Mesothelial cell of epicardium (in vitro differentiated cells): ENCODE measurements at places on chromosomes 13 and 19.

DNA sequence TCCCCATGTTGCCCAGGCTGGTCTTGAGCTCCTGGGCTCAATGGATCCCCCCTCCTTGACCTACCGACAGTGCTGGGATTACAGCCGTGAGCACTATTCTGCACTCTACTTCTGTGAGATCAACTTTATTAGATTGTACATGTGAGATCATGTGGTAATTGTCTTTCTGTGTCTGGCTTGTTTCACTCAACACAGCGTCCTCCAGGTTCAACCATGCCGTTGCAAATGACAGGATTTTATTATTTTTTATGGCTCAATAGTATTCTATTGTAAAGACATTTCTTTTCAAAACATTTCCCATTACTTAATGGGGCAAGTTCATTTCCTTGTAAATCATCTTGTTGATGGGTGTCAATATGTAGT, 1.5 kb upstream of the OBI1 start:
- DNase-seq, result no peak

DNA sequence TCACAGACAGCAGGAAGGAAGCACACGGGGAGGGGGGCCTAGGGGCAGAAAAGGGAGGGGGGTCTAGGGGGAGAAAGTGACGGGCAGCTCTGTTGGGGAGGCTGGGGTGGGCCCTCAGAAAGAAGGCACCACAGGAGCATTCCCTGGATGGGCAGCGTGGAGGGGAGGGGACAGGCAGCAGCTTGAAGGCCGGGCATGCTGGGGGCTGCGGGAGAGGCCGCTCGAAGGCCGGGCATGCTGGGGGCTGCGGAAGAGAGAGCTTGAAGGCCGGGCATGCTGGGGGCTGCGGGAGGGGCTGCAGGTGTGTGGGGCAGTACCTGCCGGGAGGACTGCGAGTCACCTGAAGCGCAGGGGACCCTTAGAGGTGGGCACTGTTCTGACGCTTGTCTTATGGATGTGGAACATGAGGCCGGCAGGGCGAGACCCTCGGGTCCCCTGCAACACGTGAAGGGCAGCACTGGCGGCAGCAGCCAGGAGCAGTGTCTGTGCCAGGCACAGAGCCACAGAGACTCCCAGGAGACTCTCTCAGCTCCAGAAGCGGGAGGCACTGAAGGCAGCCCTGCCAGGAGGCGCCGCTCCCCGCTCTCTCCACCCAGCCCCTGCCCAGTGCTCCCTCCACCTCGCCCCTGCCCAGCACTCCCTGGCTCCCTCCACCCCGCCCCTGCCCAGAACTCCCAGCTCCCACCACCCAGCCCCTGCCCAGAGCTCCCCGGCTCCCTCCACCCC, 13.3 kb downstream of the ZNF787 start:
- no peak for DNase-seq

- no peak for DNase-seq
Measured at GRCh38 chr19:51708811-51709210, 15.0 kb downstream of the HAS1 start.

DNA sequence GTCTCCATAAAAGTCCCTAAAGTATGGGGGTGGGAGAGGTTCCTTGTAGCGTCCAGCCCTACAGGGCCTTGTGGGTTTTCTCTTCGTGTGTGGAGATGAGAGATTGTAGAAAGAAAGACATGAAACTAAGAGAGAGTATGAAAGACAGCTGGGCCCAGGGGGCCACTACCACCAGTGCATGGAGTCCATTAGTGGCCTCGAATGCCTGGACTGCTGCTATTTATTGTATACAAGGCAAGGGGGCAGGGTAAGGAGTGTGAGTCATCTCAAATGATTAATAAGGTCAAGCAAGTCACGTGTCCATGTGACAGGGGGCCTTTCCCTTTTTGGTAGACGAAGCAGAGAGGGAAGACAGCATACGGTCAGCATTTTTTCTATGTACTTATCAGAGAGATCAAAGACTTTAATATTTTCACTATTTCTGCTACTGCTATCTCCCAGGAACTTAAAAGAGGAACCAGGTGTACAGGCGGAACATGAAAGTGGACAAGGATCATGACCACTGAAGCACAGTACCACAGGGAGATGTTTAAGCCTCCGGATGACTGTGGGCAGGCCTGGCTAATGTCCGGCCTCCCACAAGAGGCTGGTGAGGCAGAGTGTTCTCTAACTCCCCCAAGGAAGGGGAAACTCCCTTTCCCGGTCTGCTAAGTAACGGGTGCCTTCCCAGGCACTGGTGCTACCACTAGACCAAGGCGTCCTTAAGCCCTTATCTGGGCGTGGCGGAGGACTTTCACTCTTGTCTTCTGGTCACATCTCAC, 25.5 kb downstream of the FGF21 start:
- no peak for DNase-seq

- DNase-seq, result no peak
Measured at GRCh38 chr13:73740666-73741065, 393.5 kb downstream of the KLF12 start.

DNA sequence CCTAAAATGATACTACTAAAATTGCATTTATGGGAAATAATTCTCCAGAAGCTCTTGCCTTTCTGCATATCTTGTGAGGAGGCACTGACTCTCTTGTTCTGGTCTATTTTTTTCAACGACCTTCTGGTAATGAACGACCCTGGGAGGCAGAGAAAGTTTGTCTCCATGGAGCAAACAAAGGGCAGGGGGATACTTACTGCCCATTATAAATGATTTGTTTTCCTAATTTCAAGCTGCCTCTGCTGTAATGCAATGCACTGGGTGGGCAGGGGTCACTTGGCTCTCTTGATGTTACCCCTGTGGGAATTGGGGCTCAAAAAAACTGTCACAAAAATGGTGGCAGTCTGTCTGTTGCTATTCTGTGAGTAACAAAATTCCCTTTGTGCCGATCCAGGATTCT, 643.2 kb downstream of the LIG4 start:
- no peak for DNase-seq

DNA sequence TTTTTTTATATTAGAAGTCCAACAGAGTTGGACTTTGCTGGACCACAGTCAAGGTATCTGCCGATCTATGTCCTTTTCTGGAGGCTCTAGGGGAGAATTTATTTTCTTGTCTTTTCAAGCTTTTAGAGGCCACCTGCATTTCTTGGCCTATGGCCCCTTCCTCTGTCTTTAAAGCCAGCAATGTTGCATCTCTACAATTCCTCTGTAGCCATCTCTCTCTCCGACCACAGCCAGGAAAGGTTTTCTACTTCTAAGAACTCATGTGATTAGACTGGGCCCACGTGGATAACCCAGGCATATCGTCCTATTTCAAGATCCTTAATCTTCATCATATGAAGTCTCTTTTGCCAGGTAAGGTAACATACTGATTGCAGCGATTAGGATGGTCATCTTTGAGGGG, 43.5 kb upstream of the RGCC start:
- no peak for DNase-seq

GRCh38 chr19:31450696-31451095, 101.5 kb upstream of the TSHZ3 start:
- no peak for DNase-seq
